ENCODE measurements at places on chromosomes 2 and 18. TPM values are rescaled to one million over a fixed set of nuclear protein-coding genes. Genes with fewer than 3 reads are reported as not detected.

- DNase-seq = no peak
Observed at GRCh38 chr2:231193216-231193615, 5.2 kb upstream of the ARMC9 start.

GRCh38 chr2:201255408-201256033 is 4.8 kb upstream of the CASP8 start:
- no peak for DNase-seq

DNA sequence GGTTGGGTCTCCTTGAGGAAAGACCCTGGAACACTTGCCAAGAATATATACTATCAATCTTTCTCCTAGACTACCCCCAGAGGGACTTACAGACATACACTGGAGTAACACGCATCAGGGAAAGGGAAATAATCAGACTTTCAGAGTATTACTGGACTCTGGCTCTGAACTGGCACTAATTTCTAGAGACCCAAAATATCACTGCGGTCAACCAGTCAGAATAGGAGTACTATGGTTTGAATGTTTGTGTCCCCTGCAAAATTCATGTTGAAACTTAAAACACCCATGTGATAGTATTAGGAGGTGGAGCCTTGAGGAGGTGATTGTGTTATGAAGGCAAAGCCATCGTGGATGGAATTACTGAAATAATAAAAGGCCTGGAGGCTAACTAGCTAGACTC is 323.7 kb downstream of the EN1 start:
- DNase-seq = no peak

CRACDL gene
- polyA plus RNA-seq = 0.49 TPM

ZBTB7C gene
- polyA plus RNA-seq = not detected

SLC9A2 gene
- polyA plus RNA-seq = not detected

DNAH7 gene
- polyA plus RNA-seq = not detected

GRCh38 chr2:72925328-72925943 is 8.1 kb downstream of the EMX1 start:
- DNase-seq = no peak

- DNase-seq = no peak
Observed at GRCh38 chr2:156405586-156405985, 30.6 kb upstream of the GPD2 start.

GRCh38 chr2:161131804-161132203 is 28.4 kb upstream of the TANK start:
- DNase-seq = no peak

DNA sequence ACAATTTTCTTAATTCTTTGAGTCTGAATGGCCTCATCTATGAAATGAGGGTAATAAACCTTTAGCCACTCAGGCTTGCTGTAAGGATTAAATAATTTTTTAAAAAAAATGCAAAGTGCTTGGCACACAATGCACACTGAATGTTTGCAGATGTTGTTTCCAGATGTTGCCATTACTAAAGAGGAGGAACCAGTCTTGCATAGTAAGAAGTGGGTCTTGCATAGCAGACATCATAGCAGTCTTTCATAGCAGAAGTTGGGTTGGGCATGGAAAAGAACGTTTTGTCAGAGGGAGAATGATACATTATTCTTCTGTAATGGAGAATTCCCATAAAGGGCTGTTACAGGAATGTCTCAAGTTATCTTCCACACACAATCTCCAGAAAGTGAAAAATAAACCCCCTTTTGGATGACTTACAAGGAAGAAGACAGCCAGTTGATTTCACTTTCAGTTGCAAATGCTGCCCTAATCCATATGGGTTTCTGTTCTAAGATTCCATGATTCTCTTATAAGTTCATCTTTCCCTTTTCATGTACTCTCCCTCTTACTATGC is 327.7 kb downstream of the SUCLG1 start:
- no peak for DNase-seq

GRCh38 chr2:170922634-170923494 is 6.2 kb upstream of the GORASP2 start:
- no peak for DNase-seq

TBR1 gene
- not detected for polyA plus RNA-seq

HOXD3 gene
- not detected for polyA plus RNA-seq

DNA sequence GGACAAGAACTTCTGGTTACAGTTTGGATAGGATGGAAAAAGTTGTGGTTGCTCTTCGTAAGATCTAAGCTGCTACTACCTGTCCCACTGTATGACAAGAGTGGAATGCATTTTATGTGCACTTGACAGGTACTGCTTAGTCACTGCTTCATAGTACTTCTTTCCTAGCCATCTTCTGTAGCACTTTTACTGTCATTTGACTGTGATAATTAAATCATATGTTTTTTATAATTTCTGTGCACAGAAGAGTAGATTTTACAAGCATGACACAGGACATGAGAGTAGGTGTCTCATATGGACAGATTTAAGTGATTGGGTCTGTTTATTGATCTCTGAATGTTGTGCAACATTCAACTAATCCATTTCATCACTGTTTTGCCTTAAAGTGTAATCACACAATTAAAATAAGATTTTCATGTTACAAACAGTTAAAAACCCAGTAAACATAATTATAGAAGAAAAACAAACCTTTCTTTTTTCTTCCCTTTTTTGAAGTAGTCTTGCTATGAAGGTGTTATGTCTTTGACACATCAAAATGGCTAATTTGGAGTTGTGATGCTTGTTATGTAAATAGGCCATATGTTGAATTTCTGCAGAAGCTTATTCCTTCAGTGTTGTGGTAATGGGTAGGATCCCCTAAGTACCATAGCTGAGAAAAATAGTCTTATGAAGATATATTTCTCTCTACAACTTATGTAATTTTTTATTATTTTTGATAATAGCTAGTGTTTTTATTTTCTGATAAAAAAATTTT is 3.0 kb downstream of the SPATS2L start:
- no peak for DNase-seq

DNA sequence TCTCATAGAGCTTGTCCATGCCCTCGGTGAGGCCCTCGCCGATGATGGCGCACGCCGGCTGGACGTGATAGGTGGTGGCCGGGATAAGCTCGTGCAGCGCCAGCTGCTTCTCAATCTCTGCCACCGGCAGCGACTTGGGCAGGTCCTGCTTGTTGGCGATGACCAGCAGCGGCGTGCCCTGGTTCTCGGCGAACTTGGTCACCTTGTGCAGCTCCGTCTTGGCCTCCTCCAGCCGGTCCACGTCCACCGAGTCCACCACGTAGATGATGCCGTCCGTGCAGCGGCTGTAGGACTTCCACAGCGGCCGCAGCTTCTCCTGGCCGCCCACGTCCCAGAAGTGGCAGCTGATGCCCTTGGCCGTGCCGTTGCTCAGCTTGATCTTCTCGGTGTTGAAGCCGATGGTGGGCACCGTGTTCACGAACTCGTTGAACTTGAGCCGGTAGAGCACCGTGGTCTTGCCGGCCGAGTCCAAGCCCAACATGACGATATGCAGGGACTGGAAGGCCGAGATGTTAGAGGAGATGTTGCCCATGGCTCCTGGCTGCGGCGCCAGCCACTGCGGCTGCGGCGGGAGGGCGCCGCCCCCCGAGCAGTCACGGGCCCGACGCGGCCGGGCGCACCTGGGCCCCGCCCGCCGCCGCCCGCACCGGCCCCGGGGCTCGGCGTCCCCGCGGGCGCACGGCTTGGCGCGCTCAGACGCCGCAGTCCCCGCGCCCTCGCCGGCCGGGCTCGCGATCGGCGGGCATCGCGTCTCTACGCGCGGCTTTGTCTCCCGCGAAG is 636 bp downstream of the ARL4C start:
- DNase-seq = peak; percentile 40

- DNase-seq = no peak
Observed at GRCh38 chr18:75158465-75159237, 50.3 kb downstream of the PTGR3 start.

DNA sequence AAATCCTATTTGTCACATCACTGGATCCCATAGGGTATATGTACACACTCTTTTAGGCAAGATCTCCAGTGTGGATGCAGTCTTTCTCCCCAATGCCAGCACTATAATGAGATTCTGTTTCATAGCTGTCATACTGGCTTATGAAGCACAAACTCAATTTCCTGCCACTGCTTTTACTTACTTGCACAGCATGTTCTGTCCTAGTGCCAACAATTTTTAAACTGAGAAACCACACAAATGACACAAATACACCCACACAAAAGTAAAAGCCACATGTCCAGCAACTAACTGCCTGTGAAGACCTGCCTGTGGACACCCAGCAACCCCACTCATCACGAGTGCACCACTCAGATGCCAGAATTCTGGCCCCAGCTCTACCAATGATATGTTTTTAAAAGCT is 29.6 kb upstream of the RNU4ATAC start:
- no peak for DNase-seq

DNA sequence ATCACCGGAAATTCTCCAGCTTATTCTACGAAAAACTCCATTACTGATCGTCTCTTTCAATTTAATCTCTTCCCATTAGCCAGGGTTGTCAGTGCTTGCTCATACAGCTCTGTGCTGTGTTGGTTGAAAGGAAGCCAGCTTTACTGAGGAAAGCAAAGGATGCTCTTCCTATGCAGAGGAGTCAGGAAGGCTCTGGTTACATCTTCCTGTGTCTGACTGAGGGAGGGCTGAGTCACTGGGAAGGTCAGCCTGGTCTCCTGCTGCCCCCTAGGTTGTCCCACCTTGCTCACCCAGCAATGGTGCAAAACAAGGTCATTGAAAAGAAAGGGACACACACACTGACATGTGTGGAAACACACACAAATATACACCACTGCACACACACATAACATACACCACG is 975.6 kb downstream of the DCDC2C start:
- no peak for DNase-seq

DNA sequence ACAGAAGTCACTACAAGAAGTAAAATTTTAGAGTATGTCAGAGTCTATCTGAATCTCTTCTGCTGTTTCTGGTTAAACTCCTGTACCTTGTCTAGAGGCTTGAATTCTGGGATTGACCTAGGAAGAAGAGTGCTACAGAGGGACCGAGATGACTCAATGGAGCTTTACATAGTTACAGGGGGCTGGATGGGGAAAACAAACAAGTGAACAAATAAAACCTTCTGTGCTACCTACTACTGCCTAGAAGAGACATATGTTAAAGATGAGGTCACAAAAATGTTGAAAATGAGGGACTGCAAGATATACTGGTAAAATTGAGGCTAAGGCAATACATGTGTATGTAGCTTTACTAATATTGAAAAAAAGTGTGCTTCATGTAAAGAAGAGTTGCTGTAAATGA is 265.4 kb upstream of the TFPI start:
- no peak for DNase-seq

- DNase-seq = no peak
Observed at GRCh38 chr2:1413156-1413710, at the start of gene TPO. TSS of gene TPO (plus strand) at chr2:1413463. CDS start at chr2:1414409, 946 bp downstream.

AFF3 gene
- polyA plus RNA-seq = 1.2 TPM

- DNase-seq = peak; percentile 74
Observed at GRCh38 chr2:18520451-18521425, 39.7 kb downstream of the RDH14 start.

GRCh38 chr2:50962731-50963130 is 69.2 kb downstream of the NRXN1 start:
- no peak for DNase-seq

- DNase-seq = no peak
Observed at GRCh38 chr2:186891185-186891621, 42.2 kb upstream of the ZSWIM2 start.

AMER3 gene
- not detected for polyA plus RNA-seq

PIK3C3 gene
- polyA plus RNA-seq = 25.1 TPM

DNA sequence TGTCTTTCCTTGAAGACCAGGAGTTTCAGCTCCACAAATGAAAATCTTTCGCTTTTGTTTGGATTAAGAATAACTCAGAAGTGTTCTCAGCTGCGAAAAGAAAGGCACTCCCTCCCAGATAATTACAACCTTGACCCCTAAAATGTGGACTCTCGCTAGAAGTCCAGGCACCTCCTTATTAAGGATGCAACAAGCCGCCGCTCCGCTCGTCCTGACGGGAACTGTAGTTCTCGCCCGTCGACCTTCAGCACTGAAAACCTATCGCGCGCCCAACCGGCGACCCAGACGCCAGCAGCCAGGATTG is 559 bp downstream of the IMMT start:
- DNase-seq = no peak

DNA sequence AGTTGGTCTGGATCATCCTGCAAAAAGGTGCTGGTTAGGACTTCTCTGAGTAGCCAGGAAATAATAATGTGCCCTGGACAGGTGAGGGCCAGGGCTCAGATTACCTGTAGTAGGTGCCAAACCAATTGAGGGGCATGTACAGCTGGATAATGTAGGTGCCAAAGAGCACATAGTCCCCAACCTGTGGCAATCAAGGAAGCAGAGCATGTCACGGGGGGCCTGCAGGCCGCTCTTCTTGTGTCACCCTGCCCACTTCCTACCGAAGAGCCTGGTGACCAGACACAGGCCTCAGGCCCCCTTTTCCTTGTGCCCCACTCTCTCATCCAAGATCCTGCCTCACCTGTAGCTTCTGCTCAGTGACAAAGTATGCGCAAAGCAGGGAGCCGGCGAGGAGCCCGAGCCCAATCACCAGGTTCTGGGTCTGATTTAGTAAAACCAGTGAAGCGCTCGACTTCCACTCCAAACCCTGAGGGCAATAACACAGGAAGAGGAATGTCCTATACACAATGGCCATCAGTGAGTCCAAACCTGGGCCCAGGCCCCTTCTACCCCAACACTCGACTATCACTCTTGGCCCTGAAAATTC is 5.2 kb downstream of the ABCB6 start:
- no peak for DNase-seq

EIF2AK3 gene
- 3.1 TPM for polyA plus RNA-seq

GRCh38 chr18:9802175-9803062 is 83.4 kb upstream of the TXNDC2 start:
- DNase-seq = no peak

DNA sequence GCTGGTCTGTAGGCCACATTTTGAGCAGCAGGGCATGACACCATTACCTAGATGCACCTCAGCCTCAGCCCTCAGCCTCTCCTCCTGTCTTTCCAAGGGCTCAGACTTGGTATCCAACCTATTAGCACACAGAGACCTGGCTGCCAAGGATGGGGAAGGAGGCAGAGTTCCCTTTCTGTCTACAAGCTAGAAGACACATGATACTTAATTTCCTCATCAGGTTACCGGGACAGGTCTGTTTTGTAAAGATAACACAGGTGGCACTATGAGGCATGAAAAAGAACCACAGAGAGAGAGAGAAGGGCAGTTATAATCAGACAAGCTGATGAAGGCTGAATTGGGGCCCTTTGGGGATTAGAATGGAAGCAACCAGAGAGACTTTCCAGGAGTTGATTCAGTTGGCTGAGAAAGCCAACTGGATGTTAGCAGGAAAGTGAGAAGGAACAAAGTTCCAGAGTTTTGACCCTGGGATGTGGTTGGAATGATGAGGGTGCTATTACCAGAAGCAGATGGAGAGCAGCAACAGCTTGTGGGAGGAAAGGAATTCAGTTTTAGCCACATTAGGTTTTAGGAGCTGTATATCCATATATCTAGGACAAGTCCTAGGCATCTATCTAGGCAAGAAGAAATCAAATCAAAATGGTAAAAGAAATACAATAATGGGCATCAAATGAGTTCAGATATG is 46.0 kb upstream of the RMND5A start:
- no peak for DNase-seq

All from naive thymus-derived CD8-positive, alpha-beta T cell (primary cell).